ENCODE measurements at places on chromosomes 7 and 10.

DNA sequence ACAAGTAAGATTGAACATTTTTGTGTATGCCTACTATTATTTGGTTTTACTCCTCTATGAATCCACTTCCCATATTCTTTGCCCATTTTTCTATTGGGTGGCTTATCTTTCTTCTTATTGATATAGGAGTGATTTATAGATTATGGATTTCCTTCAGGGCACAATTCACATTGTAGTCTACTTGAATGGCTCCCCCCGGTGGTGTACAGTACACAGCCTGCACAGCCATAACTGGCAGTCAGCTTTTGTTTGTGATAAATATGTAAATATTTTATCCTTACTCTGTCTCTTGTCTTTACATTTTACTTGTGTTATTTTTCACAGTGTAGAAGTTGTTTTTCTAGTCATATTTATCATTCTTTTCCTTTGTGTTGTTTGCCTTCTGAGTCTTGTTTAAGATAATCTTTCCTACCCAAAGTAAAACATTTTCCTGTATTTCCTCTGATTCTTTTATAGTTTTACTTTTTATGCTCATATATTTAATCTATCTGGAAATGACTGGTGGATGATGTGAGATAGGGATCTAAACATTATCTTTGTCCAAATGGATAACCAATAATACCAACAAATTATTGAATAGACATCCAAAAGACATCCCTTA, 23.9 kb upstream of the CALD1 start:
- DNase-seq = peak; percentile 62

- DNase-seq = peak; percentile 24
These were observed 166.9 kb upstream of the RNF32 start for GRCh38 chr7:156473476-156474240.

DNA sequence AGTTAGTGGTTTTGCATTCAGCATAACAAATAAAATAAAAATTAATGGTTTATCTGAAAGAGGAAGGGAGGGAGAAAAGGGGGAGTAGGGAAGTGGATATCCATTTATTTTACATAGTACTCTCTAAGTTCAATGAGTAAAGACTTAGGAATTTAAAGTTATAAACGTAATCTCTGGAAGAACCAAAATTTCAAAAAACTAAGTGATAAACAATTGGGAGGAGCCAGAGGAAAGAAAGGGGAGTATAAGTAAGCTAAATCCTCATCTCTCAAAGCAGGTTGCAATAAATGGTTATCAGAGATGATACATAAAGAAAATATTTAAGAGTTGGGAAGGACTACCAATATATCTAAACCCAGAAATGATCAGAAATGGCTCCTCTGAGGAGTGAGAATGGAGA, 46.4 kb downstream of the ANK3 start:
- DNase-seq = no peak

GRCh38 chr10:2620827-2621521, 446.4 kb upstream of the PFKP start:
- DNase-seq = no peak

DNA sequence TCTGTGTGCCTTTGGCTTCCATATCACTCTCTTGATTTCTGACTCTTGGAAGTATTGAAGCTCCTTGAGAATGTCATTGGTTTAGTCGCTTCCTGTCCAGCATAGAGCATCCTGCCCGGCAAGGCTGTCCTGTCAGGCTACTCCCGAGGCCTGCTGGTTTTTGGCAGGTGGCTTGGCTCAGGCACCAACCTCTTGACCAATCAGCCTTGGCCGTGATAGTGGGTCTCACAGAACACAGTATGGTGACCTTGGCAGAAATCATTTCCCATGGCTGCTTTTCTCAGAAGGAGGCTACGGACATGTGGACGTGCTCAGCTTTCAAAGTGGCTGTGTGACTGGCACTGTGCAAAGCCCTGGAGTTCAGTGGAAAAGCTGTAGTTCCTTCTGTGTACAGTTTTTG, 516.9 kb downstream of the REEP3 start:
- no peak for DNase-seq

DNA sequence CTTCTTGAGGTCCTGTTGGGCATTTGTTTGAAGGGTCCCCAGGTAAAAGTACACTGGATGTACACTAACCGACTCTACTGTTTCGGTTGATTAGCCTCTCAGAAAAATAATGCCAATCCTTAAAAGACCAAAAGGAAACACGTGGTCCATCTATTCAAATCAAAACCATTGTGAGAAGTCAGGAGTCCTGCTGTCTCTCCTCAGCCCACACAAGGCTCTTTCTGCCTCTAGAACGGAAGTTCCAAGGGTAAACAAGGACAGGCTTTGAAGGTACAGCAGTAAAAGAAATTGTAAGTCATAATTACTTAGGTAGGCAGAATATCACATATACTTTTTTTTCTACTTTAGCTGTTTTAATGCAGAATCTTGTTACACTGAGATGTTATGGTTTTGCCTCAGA, 71.7 kb upstream of the TPK1 start:
- DNase-seq = no peak
